ENCODE measurements at places on chromosomes 7 and 10. TPM values are rescaled to one million over a fixed set of nuclear protein-coding genes. Genes with fewer than 3 reads are reported as not detected.

DNA sequence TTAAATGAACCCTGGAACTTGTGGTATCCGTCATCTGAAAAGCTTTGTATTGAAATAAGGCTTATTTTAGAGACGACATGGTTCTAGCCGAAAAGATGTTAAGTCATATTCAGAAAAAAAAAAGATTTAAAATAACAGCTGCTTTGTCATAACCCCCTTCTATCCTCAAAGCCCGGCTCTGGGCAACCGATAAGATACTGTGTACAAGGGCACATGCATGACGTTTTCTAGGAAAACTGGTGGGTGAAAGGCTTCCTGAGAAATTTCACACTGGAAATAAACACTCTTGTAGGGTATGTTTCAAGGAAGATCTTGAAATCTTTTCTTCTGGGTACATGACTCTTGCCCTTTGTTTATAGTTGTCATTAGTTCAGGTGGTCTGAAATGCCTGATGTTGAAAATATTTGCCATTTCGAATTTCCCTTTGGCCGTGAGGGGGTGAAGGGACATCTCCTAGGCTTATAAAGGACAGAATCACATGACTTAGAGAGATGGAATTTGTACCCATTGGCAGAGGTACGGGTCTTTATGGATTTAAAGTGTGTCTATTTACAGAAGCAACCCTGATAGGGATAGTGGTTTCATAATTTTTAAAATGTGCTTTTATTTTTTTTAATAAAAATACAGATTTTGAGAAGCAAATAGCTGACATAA lies 232.5 kb downstream of the PTEN start:
- no peak overlapping the region for H3K4me3 ChIP-seq
- H3K4me1 ChIP-seq: no peaks in the 10 kb centered on the region
- H3K27ac ChIP-seq: no peak overlapping the region
- H3K36me3 ChIP-seq: no peaks in the 10 kb centered on the region
- H3K27me3 ChIP-seq: no peaks in the 10 kb centered on the region

The OGDHL gene
- 8.5 TPM for total RNA-seq

The CDNF gene
- total RNA-seq: 18.4 TPM

- H3K27me3 ChIP-seq: no peaks in the 10 kb centered on the region
- H3K4me1 ChIP-seq: no peaks in the 10 kb centered on the region
- no peak overlapping the region for H3K27ac ChIP-seq
- no peaks in the 10 kb centered on the region for H3K36me3 ChIP-seq
- DNase-seq: no peak
- no peak overlapping the region for H3K4me3 ChIP-seq
Observed at GRCh38 chr7:108078211-108078673, 51.9 kb downstream of the LAMB4 start.

GRCh38 chr7:76155938-76156337 lies 45.8 kb upstream of the SRRM3 start:
- DNase-seq: no peak
- no peaks in the 10 kb centered on the region for H3K4me1 ChIP-seq
- no peaks in the 10 kb centered on the region for H3K27me3 ChIP-seq
- no peaks in the 10 kb centered on the region for H3K36me3 ChIP-seq
- no peak overlapping the region for H3K4me3 ChIP-seq
- H3K27ac ChIP-seq: no peak overlapping the region

All from prostate gland (tissue), 2 donors.